ENCODE measurements at places on chromosomes 2 and 18.
A peak's percentile ranks its signal among the peaks of the same experiment; 100 is the strongest.

DNA sequence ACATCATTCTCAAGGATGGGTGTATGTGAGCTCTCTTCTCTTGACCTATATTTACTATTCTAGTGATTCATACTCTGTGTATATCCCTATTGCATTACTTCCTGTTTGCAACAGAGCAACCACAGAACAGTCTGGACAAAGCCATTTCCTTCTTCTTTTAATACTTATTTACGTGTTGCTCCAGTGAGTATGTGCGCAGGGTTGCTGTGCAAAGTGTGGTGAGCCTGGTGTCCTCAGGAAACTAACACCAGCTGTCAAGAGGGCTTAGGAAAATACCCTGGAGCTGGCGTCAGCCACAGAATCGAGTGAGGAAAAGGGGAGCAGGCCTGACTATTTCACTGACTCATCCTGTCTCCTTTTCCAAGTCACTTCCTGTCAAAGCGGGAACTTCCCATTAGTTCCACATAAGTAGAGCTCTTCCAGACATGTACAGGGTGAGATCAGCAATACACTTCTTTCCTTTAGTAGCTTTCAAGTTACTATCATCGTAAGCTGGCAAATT, 214.1 kb upstream of the COPS8 start:
- DNase-seq: no peak

DNA sequence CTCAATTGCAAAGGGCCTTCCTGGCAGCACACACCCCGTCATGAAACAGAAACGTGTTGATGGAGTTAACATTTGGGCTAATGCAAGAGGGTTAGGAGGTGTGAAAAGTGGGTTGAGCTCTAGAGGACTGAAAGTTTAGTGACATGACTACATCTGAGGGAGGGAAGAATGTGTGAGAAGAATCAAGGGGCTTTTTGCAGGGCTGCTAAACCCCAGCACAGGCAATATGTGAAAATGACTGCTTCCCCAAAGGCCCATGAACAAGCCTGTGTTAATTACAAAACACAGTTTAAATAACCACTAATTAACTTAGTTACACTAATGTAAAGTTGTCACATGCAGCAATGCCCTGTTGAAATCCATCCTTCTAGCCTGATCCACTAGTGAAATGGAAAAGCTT, 63.4 kb upstream of the PEX13 start:
- DNase-seq: peak; percentile 25

- DNase-seq: no peak
Measured at GRCh38 chr2:45559436-45559835, 51.6 kb downstream of the SRBD1 start.

- DNase-seq: no peak
Measured at GRCh38 chr2:173734797-173735196, 230.4 kb downstream of the SP3 start.

DNA sequence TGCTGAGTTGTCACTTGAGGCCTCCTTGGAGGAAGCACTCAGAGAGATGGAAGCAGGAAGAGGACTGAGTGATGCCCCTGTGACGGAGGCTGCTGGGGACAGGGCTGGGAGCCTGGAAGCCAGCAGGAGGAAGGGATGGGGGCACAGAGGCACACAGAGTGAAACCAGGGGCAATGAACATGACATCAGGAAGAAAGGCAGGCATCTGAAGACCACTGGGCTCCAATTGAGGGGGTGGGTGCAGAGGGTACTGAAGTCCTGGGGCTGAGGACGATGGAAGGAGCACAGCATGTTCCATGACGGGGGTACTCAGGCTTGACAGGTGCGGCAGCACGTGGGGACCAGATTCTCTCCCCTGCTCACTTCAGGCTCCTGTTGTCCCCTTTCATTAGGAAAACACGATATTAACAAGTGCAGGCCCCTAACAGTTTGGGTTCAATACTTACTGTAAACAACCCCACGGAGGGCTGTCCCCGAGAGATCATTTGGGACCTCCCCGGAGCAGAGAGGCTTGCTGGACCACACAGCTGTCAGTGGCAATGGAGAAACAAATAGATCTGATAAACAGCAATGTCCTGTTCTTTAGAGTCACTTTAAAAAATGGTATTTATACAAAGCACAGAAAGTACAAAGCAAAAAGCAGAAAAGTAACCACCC, 8.7 kb downstream of the INPP5D start:
- DNase-seq: no peak

- DNase-seq: no peak
Measured at GRCh38 chr18:69490813-69491212, 90.1 kb downstream of the DOK6 start.

- DNase-seq: no peak
Measured at GRCh38 chr2:171956135-171956825, 34.0 kb downstream of the HAT1 start.

GRCh38 chr18:2692508-2692907, 37.0 kb downstream of the SMCHD1 start:
- DNase-seq: no peak

- no peak for DNase-seq
Measured at GRCh38 chr2:179551539-179552045, 287.0 kb upstream of the SESTD1 start.
